ENCODE measurements at places on chromosomes 3 and 15. TPM values are rescaled to one million over a fixed set of nuclear protein-coding genes. Genes with fewer than 3 reads are reported as not detected.

The SPATA12 gene
- 0.12 TPM for total RNA-seq

The CD86 gene
- not detected for total RNA-seq

The ESYT3 gene
- total RNA-seq = 2.6 TPM

The TBC1D21 gene
- not detected for total RNA-seq

The C3orf80 gene
- not detected for total RNA-seq

The CHRNA3 gene
- total RNA-seq = not detected

The DTWD1 gene
- total RNA-seq = 72.8 TPM

The ZNF385D gene
- not detected for total RNA-seq

The LYZL4 gene
- total RNA-seq = not detected

The MAGEF1 gene
- total RNA-seq = 13.1 TPM

The GUCA1C gene
- not detected for total RNA-seq

The SI gene
- total RNA-seq = not detected

The LRRC15 gene
- not detected for total RNA-seq

The TTLL13 gene
- total RNA-seq = 0.43 TPM

The APOD gene
- 0.15 TPM for total RNA-seq

The STAC gene
- 11.3 TPM for total RNA-seq

The SAMMSON gene
- 0.22 TPM for total RNA-seq

The COX17 gene
- 39.9 TPM for total RNA-seq

The SUSD5 gene
- 2.0 TPM for total RNA-seq

The TBC1D5 gene
- total RNA-seq = 48.7 TPM

The CMC1 gene
- total RNA-seq = 36.9 TPM

The CSPG4 gene
- 0.10 TPM for total RNA-seq

The ST3GAL6 gene
- total RNA-seq = not detected

The PLCH1 gene
- total RNA-seq = 0.81 TPM

The IQCF5 gene
- total RNA-seq = not detected

The CLDND1 gene
- 80.0 TPM for total RNA-seq

The B2M gene
- 2,095 TPM for total RNA-seq

The LCTL gene
- not detected for total RNA-seq

The ZNF80 gene
- not detected for total RNA-seq

The ZNF502 gene
- total RNA-seq = not detected

The TM4SF1 gene
- total RNA-seq = 898 TPM

The CYP11A1 gene
- not detected for total RNA-seq

The KBTBD8 gene
- total RNA-seq = 0.72 TPM

The CCR8 gene
- total RNA-seq = not detected

The PLSCR2 gene
- not detected for total RNA-seq

The ANKRD34C gene
- not detected for total RNA-seq

The TRAT1 gene
- not detected for total RNA-seq

The PPP1R14D gene
- not detected for total RNA-seq

The LRRC31 gene
- total RNA-seq = not detected

The SLC2A2 gene
- total RNA-seq = not detected

The ZNF501 gene
- total RNA-seq = 3.8 TPM

The IMPG2 gene
- not detected for total RNA-seq

The RARB gene
- total RNA-seq = 5.0 TPM

The GOLGA6L7 gene
- total RNA-seq = not detected

The KLHL6 gene
- total RNA-seq = not detected

The IL5RA gene
- total RNA-seq = not detected

The INO80 gene
- total RNA-seq = 25.2 TPM

The GOLGA8S gene
- not detected for total RNA-seq

The NR2F2 gene
- 7.3 TPM for total RNA-seq

The EFCAB12 gene
- total RNA-seq = not detected

The UBA7 gene
- 2.2 TPM for total RNA-seq

The DNAJB8 gene
- not detected for total RNA-seq

The EPHA6 gene
- not detected for total RNA-seq

Data from NCI-H460 (cell line).